Activated CD4-positive, alpha-beta memory T cell treated with anti-CD3 and anti-CD28 coated beads for 36 hours (primary cell): ENCODE measurements at places on chromosomes 1 and 21. TPM values are rescaled to one million over a fixed set of nuclear protein-coding genes. Genes with fewer than 3 reads are reported as not detected.

Gene LIPI
- total RNA-seq: not detected

Gene ALPL
- not detected for total RNA-seq

Gene LY9
- 4.8 TPM for total RNA-seq

Gene C1orf167
- not detected for total RNA-seq

Gene RPS6KA1
- 112 TPM for total RNA-seq

Gene IGSF3
- total RNA-seq: 4.2 TPM

Gene COP1
- total RNA-seq: 34.2 TPM

Gene RIPPLY3
- total RNA-seq: 0.27 TPM

Gene S1PR1
- total RNA-seq: 134 TPM

Gene CPLANE2
- total RNA-seq: 5.0 TPM

Gene IQCC
- 5.2 TPM for total RNA-seq

Gene WNT3A
- total RNA-seq: not detected

Gene SLC35F3
- 0.70 TPM for total RNA-seq

Gene GJA4
- not detected for total RNA-seq

Gene TAS1R2
- total RNA-seq: not detected

Gene LCE1B
- not detected for total RNA-seq

Gene RSPO1
- not detected for total RNA-seq

Gene CFAP141
- not detected for total RNA-seq

Gene TNFSF4
- total RNA-seq: 0.26 TPM

Gene ANGPTL3
- not detected for total RNA-seq
